ENCODE measurements at places on chromosomes 5 and 9.

- no peak for DNase-seq
Measured at GRCh38 chr5:19753579-19753978, 234.4 kb downstream of the CDH18 start.

DNA sequence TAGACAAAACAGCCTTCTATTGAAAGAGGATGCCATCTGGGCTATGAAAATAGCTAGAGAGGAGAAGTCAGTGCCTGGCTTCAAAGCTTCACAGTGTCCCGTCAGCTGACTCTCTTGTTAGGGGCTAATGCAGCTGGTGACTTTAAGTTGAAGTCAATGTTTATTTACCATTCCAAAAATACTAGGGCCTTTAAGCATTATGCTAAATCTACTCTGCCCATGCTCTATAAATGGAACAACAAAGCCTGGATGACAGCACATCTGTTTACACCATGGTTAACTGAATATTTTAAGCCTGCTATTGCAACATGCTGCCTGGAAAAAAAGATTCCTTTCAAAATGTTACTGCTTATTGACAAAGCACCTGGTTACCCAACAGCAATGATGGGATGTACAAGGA is 309.1 kb downstream of the NTRK2 start:
- no peak for DNase-seq

DNA sequence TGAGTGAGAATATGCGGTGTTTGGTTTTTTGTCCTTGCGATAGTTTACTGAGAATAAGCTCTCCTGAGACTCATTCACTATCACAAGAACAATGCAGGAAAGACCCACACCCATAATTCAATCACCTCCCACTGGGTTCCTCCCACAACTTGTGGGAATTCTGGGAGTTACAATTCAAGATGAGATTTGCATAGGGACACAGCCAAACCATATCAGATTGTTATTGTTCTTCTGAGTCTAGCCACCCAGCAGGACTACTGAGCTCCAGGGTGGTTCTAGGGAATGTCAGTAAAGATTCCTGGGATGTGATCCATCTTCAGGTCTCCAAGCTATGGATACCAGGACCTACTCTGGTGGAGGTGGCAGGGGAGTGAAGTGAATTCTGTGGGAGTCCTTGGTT is 2075.1 kb upstream of the CDH9 start:
- no peak for DNase-seq

DNA sequence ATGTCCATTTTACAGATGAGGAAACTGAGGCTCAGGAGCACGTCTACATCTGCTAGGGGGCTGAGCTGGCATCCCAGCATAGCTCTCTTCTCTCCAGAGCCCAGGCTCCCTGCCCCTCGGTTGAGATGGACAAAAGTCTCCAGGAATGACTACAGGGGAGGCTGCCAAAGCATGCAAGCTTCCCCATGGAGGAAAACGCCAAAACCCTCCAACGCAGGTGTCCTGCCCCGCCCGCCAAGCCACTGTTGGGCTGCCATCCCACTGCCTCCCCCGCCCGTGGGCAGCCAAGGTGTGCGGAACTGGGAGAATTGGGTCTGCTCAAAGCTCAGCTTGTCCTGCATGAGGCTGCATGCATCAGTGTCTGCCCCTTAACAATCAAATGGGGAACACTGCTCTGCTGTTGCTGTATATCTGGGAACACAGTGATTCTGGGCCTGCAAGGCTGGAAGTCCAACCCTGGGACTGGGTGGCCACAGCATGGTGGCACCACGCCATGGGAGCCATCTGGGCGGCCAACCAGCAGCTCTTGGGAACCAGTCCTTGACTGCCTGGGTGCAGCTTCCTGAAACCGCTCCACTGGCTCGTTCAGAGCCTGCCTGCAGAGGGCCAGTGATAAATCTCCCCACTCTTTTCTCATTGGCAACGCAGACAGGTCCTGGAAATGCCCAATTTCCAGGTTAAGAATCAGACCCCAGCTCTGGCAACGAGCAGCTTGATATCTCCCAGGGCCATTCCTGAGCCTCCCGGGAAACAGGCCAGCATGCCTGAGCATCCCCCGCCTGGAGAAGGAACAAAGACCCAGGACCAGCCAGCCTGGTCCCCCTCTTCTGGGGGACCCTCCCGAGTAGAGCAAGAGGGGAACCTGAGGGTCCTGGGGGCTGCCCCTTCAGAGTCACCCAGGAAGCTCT is 3.5 kb downstream of the RALGDS start:
- DNase-seq = no peak

- DNase-seq = no peak
Measured at GRCh38 chr5:126852091-126852571, 75.2 kb downstream of the LMNB1 start.

GRCh38 chr9:85994191-85994590 is 53.2 kb downstream of the NAA35 start:
- no peak for DNase-seq

DNA sequence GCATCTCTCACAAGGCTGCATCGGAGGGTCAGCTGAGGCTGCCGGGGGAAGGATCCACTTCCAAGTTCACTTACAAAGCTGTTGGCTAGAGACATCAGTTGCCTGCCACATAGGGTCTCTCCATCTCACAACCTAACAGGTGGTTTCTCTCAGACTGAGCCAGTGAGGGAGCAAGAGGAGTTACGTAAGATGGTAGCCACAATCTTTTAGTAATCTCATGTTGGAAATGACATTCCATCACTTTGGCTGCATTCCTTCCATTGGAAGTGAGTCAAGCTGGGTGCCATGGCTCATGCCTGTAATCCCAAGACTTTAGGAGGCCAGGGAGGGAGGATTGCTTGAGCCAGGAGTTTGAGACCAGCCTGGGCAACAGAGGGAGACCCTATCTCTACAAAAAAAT is 7.4 kb upstream of the GRK6 start:
- DNase-seq = no peak
